ENCODE measurements at places on chromosomes 5 and 9.

DNA sequence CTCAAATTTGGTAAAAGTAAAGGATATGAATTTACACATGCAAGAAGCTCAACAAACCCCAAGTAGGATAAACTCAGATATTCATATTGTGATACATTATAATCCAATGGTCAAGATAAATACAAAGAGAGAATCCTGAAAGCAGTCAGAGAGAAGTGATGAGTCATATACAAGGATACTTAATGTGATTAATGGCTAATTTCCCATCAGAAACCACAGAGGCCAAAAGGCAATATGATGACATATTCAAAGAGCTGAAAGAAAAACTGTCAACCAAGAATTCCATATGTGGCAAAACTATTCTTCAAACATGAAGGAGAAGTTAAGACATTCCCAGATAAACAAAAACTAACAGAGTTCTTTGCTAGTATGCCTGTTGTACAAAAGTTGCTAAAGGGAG lies 19.5 kb upstream of the IRF1 start:
- DNase-seq: no peak

- no peak for DNase-seq
These were observed 359.4 kb downstream of the HINT1 start for GRCh38 chr5:130805648-130806047.

DNA sequence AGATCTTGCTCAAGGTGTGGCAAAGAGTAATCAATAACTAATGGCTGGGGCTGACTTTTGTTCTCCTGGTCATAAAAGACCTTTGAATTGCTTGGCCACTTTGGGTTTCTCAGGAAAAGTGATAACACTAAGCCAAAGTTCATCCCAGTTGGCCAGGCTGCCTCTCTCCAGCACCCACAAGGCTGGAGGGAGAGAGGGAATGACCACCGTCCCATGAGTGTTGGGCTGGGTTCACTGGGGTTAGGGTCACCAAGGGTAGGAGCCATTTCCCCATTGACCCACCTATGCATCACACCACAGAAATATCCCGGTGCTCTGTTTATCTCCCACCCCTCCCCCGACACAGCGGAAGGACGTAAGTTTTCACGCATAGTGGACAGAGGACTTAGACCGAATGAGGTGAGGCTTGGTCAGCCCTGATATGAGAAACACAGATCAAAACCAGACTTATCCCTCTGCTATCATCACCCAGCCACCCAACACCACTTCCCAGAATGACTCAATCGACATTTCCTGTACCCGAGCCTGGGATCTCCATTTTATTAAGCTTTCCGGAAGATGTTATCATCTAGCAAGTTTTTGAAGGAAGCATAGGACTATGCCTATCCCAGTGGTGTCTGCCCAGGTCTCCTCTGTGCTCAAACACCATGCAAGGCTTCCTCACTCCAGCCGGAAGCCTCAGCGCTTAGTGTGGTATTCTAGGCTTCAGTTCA lies 27.0 kb upstream of the PPARGC1B start:
- no peak for DNase-seq

DNA sequence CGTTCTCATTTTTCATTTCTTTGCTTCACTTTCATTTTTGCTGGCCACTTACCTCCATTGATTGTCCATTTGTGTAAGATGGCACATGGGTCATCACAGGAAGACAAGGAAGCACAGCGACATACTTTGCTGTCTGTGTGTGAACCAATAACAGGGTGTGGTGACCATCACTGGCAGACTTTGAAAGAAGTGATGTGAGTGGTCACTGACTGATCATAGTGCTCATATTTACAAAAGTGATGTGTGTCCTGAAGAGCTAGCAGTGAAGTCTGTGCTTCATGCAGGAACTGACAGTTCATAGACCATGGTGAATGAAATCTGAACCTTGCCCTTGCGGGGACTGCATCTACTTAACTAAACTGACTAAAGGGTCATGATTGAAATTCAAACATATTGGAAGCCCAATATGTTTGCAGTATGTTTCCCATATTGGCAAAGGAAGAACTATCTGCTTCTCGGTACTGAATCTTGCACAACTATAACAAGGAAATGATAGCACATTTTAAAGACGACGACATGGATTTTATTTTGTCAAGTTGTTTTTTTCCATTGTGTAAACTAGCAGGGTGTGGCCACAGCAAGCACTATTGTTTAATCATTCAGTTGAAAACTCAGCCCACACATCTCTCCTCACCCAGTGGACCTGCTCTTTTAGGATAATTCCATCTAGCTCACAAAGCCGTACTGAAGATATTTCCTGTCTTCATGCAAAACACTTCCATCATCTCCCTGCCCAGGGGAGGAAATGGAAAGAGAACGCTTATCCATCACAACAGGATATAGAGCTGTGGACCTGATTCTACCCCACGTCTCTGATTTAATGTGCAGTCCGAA lies 232.0 kb upstream of the ANKRD55 start:
- DNase-seq: no peak

- no peak for DNase-seq
These were observed 24.4 kb upstream of the GRPEL2 start for GRCh38 chr5:149320791-149321330.

- DNase-seq: no peak
These were observed 181.4 kb downstream of the NTRK2 start for GRCh38 chr9:84850830-84851392.

DNA sequence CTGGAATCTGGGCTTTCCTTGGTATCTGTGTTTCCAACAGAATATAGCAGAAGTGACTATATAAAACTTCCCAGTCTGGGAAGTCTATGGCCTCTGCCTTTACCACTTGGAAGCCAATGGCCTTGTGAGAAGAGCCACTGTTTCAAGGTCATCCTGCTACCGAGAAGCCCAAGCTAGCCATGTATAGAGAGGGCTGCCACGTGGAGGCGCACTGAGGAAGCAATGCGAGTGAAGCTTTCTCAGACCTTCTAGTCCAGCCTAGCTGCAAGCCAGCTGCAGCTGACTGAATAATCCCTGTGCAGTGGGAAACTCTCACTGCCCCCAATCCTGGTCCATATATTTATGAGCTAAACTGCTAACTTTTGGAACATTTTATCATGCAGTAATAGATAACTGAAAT lies 661.8 kb upstream of the RIOK2 start:
- DNase-seq: no peak

DNA sequence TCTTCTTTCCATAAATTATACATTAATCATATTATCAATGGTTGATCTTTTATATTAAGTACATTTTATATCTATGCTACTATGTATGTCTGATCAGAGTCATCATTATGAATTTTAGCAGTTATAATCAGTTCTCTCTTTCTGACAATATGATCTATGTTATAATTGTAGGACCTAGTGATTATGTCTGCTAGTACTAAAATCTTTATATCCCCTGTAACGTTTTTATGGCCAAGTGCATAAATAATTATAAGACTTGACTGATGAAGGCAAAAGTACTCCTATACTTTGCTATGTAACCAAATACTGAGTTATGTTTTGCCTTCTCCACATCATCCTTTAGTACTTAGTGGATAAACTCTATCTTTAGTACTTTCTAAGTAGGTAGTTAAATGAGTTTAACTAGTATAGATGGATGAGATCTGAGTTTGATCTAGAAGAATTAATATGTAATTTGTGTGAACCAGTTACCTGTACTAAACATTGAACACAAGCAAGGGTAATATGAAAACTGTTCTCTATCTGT lies 75.4 kb downstream of the SLF1 start:
- DNase-seq: no peak

GRCh38 chr9:6195714-6196360 lies 19.8 kb upstream of the IL33 start:
- DNase-seq: no peak

GRCh38 chr9:111839387-111839786 lies 44.6 kb upstream of the SHOC1 start:
- peak; percentile 51 for DNase-seq

DNA sequence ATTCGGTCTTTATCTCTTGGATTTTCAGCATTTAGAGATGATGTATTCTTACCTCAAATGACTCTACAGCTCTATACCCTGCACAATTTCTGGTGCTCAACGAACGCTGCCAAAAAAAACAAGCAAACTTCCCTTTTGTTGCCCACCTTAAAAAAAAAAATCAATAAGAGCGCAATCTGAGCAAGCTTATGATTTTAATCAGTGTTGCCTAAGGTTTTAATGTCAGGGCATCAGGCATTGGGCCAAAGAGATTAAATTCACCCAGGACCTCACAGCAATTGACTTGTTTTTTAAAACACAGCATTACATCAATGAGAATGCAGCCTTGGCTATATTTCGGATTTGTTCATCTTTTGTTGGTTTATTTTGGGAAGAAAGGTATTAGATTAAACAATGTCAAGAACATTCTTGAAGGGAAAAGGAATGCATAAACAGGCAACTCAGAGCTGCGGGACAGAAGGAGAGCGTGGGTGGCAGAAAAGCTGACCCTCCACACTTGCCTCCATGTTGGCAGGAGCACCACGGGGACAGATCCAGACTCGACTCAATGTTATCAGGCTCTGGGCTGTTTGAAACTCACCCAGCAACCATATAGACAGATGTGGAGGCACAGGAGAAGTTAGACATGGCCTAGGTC lies 127.5 kb upstream of the DAPK1 start:
- no peak for DNase-seq

DNA sequence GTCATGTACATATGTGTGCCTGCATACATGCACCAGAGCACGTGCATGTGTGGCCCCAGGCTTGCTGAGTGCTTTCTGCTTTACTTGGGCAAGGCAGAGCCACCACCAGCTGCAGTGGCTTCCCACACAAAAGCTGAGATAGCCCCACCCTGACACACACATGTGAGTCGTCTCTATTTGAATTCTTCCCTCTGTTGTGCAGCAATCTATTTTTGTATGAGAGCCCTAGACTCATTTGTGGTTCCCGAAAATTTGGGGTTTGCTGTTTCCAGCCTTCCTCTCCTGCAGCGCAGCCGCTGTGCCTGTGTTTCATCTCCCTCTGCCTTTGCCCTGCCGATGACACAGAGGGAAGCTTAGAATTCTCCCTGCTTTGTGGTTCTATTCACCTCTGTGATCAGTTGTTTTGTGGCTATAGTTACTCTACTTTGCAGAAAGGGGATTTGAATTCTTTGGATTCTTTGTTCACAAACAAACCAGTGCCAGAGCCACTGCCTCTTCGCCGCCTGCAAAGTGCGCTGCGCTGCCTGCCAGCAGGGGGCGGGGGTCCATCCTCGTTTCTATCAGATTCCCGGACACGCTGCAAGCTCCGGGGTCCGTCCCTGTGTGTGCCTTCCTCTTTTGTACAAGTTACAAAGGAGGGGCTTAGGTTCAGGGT lies 95.8 kb upstream of the DAP start:
- DNase-seq: no peak

GRCh38 chr5:35924950-35925722 lies 13.3 kb downstream of the CAPSL start:
- DNase-seq: no peak

- DNase-seq: no peak
These were observed 1.0 kb upstream of the DAB2IP start for GRCh38 chr9:121650217-121651007.

GRCh38 chr5:157563929-157564716 lies 11.5 kb downstream of the ADAM19 start:
- no peak for DNase-seq

DNA sequence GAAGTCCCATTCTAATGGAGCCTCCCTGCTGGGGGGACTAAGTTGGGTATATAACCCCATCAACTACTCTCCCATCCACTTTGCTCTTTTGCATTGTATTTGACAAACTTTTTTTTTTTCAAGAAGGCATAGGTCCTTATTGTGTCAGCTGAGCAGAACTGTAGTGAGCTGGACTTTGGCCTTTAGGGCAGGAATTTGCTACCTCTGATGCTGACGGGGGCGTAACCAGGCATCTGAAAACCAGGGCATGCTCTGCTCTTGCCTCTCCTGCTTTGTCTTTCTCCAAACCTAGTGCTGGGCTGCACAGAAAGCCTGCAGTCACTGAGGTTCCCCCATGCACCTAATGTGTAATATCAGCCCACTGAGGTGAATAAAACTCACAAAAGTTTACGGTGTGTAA lies 49.0 kb downstream of the MSX2 start:
- DNase-seq: no peak

- DNase-seq: no peak
These were observed 27.6 kb downstream of the TLX3 start for GRCh38 chr5:171336521-171337209.

DNA sequence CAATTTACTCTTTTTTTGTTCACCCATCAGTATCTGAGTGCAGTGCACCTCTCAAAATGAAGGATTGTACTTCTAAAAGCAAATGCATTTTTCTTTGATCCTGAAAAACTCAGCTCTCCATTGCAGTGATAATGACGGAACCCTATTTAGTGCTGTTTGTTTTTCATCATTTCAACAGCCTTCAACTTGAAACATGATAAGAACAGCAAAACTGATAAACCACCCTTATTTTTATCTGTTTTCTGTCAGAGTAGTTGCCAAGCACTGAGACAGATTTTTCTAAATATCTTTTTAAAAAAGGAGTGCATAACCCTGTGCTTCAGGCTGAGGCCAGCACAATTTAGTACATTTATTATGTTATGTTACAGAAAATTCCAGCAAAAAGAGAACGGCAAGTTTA lies 549.8 kb upstream of the DMAC1 start:
- DNase-seq: no peak

DNA sequence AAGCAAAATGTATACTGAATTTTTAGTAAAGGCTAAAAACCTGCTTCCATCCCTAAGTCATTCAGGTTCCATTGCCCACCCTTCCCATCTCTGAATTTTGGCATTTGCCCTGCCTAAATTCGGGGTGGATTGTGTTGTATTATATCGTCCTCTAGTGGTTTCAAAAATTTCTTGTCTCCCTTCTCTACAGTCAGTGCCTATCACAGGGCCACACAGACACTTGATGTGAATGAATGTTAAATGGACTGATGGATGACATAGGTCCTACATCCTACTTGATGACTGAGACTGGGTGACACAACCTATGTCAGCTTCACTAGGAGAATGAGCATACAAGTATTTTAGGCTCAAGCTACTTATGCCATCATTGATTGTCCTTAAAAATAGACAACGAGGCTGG lies 45.6 kb upstream of the SLC30A5 start:
- no peak for DNase-seq

DNA sequence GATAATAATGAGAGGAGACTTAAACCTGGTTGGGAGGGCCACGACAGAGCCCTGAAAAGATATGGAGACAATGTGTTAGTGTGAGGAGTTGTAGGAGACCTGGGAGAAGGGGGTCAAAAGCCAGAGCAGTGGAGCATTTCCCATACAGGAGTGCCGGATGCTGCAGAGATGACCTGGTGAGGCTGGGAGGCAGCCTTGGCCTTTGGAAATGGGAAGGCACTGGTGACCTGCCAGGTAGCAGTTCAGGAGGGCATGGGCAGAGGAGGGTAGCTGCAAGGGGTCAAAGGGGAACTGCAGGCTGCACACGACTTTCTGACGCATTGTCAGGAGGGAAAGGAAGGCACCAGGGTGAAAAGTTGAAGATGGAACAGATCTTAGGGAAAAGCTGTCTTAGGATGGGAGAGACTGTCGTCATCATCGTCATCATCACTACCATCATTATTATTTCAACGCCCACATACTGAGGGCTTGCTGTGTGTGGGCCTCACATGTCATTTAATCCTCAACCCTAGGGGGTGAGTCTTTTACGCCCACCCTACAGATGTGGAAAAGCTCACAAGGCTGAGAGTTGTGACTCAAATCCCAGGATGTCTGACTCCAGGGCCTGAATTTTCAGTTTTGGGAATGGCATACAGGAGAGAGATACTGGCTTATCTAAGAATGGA lies 13.3 kb downstream of the ARAP3 start:
- DNase-seq: no peak

All from GM12864 (cell line).